ENCODE measurements at places on chromosomes 5 and 9. TPM values are rescaled to one million over a fixed set of nuclear protein-coding genes. Genes with fewer than 3 reads are reported as not detected.

DNA sequence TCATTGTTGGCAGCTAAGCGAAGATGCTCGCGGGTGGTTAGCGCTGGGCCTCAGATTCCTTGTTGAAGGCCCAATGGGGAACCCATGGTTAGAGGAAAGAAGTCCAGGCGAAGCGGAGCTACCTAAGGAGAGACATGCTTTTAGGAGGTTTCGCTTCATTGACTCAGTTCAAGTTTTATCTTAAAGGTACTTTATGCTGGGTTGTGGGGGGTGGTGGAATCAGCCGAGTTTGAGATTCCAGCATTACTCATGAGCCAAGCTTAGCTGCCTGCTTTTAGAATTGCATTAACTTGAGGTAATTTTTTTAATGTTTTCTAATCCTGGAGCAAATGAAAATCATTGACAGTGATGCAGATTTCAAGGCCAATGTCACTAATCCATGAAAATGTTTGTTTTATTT, 16.1 kb downstream of the MEGF10 start:
- DNase-seq: no peak

DNA sequence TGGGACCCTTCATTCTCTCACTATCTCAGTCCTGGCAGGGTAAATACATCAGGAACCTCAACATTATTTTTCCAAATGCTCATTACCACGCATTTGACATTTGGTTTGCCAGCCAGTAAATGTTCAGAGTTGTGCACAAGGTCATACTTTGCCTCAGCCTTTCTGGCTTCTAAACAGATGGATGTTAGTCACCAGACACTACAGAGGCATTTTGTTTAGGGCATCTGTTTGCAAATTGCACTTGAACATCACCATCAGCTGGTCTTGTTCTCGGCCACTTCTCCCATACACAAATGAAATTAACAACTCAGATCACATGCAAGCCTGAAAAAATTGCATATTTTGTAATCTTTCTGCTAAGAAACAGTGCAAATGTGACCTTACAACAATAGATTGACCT, 75.0 kb upstream of the SLC1A1 start:
- no peak for DNase-seq

DNA sequence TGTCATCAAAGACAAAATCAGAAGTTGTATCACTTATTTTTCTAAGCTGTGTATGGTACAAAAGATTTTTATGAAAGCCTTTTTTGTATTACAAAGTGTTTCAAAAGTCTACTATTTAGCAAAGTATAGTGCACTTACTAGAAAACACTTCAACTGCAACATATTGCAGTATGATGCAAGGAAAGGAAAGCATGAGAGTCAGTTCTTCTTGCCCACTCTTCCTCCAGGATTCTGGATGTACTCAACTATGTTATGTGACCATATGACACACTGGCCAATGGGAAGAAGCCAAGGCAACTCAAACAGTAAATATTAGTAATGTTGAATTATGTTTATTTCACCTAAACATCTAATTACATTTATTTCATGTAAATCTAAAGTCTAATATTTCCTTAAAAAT, 49.5 kb upstream of the TYRP1 start:
- DNase-seq: no peak

DNA sequence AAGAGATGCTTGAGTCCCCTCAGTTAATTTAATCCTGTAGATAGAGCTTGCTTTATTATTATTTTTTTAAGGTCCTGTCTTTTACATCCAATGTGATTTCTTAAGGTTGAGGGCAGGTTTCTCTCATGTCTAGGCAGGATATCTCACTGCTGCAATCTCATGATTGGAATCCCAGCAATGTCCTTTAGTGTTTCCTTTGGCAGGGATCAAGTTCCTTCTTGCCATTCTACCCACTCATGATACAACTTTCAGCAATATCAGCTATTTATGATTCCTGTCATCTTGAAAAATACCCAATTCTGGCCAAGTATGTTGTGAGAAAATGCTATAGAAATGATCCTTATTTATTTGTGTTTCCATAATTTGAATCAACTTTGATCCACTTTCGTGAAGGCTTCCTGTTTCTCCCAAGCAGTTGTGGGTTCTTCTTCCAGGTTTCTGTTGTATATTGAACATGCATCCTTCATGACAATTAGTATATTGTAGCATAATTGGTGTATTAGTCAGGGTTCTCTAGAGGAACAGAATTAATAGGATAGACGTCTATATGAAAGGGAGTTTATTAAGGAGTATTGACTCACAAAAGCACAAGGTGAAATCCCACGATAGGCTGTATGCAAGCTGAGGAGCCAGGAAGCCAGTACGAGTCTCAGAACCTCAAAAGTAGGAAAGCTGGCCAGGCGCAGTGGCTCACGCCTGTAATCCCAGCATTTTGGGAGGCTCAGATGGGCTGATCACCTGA, 18.4 kb upstream of the VPS13A start:
- no peak for DNase-seq

DNA sequence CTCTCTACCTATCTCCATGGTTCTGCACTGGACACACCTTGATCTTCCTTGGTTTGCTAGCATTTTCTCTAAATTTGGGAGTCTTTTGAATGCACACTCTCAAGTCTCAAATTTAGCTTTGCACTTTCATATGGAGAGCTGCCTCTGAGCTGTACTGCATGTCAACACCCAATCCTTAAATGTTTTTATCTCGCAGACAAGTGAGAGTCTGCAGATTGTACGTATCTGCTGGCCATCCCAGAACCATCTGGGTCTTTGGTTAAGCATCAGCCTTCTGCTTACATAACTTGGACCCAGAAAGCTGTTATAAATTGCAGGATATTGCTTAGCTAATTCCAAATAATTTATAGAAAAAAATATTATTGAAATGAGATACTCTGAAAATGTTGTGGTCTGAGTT, 111.4 kb upstream of the GRAMD2B start:
- DNase-seq: no peak

DNA sequence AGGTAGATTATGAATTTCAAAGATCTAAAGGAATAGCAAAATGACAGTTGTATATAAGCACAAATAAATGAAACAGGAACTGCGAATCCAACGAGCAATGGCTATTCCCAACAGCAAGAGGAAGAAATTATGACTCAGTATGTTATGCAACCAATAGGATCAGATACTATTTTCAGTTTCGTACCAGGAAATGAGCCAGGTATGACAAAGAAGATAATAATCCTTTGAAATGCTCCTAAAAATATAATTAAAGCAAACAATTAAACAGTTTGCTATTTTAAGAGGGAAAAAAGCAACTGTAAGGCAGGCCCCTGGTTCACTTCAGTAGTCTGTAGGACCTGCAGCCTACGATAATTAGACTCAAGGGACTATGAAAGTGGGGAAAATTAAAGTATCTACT, 58.9 kb downstream of the AUH start:
- DNase-seq: no peak

GRCh38 chr9:127162046-127162863, 39.8 kb upstream of the ANGPTL2 start:
- DNase-seq: no peak

DNA sequence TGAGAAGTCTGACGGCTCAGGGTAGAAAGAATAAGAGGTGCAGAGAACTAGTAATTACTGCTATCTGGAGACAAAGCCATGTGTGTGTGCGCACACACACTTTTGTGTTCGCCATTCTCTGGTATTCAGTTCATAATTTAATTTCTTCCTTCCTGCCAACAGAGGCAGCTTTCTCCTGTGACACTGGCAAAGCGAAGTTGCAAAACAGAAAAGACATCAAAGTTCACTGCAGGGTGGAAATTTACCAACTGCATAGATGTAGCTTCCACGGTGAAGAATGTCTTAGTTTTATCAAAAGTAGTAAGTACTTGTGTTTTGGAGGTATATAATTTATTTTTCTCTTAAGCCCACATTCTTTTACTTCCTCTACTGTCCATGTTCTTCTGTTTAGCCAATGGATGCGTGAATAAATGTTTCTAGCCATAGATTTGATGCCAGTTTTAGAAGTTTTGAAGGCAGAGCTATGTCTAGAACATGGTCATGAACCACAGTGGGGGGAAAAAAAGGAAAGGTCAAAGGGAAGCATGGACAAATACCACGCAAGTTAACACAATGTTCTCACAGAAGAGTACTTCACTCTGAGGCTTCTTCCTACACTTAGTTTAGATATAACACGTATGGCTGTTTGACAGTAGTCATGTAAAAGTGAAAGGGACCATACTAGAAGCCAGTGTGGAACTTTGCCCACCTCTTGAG, 536.5 kb upstream of the GRIA1 start:
- DNase-seq: no peak

GRCh38 chr9:12464910-12465512, 228.2 kb upstream of the TYRP1 start:
- no peak for DNase-seq

DNA sequence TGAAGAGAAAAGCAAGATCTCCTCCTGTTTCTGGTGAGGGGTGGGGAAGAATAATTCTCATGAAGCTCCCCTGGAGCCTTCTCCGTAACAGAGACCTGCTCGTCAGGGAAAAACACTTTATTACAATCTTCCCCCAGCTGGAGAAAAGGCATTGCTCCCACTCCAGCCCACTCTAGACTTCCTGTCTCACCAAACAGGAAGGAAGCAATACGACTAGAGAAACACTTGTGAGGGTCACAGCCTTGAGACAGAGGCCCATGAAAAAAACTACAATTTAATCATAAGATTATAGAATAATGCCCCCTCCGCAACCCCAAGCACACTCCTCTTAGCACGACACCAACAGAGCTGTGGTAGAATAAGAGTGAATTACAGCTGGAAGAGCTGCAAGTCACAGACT, 197.2 kb upstream of the S1PR3 start:
- DNase-seq: no peak

GRCh38 chr5:145925803-145926202, 10.6 kb upstream of the SH3RF2 start:
- DNase-seq: no peak

DNA sequence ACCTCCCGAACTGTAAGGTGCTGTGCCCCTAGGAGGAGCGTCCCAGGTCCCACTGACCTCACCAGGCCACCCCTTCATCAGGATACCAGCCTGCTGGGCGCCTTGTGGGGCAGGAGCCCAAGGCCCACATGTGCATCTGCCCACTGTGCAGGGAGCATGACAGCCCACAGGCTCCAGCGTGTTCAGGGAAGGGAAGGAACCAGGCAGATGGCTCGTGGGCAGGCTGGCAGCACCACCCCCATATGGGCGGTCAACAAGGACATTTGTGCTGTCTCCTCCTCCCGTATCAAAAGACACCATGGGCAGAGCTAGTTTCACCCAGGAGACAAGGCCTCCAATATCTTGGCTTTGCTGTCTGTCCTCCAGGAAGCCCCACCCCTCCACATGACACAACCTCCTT, 85.5 kb upstream of the PPP1R26 start:
- DNase-seq: no peak

DNA sequence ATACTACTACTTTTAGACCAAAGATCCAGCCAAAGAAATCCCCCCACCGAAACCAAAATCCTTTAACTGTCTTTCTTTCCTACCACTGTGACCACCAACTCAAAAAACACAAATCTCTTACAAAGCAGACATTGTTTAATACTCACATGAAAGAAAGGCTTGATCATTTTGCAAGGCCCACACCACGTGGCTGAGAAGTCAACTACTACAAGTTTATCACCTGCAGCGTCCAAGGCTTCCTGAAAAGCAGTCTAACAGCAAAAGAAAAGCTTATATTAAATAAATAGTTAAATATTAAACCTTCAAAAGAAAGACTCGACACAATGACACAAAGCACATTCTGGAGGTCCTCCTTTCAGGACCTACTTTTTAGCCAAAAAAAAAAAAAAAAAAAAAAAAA, 5.1 kb downstream of the TXN start:
- no peak for DNase-seq

Gene OTP
- not detected for total RNA-seq

Gene SLC6A3
- not detected for total RNA-seq

Gene DDX4
- 0.19 TPM for total RNA-seq

Gene PCDHB4
- not detected for total RNA-seq

Gene ZSWIM6
- 7.9 TPM for total RNA-seq

Gene NREP
- total RNA-seq: 22.2 TPM

Gene MARCOL
- not detected for total RNA-seq

Data from activated CD4-positive, alpha-beta T cell treated with anti-CD3 and anti-CD28 coated beads, Interleukin-2, amount 10 ng/mL, durations not matched to agents 24 days and 14 days (primary cell).